ENCODE measurements at places on chromosomes 7 and 10.

DNA sequence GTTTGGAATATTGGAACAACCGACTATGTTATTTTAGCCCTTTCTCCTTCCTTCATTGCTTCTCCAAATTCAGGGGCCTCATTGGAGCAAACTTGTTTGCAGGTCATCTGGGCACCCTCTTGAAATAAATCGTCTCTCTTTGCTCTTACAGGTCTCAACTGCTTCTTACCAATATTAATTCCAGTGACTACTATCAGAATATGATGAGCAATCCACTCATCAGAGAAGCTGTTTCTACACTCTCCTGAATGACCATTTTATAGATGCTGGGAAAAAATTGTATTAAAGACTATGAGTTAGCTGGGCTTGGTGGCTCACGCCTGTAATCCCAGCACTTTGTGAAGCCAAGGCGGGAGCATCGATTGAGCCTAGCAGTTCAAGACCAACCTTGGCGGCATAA, 12.5 kb upstream of the HNRNPF start:
- no peak for DNase-seq

DNA sequence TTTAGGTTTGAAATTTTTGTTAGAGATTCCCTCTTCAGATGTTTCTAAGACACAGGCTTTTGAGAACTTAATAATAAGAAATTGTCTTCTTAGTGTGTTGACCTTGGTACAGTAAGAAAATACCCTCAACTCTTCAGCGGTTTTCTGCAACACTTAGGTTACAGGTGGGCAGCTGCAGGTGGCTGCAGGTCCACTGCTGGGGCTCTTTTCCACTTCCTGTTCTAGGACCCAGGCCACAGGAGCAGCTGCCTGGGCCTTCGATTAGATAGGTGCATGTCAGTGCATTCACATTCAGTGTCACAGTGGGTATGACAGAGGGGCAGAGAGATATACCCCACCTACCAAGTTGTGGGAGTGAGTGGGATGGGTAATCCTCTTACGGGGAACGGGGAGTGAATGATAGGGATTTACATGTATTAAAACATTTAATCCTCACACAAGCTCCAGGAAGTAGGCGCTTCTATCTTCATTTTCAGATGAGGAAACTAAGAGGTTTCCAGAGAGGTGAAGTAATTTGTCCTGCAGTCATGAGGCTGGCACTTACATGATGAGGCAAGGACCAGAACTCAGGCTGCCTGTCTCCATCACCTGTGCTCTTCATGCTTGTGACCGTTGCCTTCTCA, 20.2 kb upstream of the SUV39H2 start:
- no peak for DNase-seq

- DNase-seq, result peak; percentile 60
These were observed 42.9 kb upstream of the TOMM7 start for GRCh38 chr7:22865602-22865960.

GRCh38 chr10:125911990-125912389, 15.6 kb downstream of the FANK1 start:
- DNase-seq, result no peak

DNA sequence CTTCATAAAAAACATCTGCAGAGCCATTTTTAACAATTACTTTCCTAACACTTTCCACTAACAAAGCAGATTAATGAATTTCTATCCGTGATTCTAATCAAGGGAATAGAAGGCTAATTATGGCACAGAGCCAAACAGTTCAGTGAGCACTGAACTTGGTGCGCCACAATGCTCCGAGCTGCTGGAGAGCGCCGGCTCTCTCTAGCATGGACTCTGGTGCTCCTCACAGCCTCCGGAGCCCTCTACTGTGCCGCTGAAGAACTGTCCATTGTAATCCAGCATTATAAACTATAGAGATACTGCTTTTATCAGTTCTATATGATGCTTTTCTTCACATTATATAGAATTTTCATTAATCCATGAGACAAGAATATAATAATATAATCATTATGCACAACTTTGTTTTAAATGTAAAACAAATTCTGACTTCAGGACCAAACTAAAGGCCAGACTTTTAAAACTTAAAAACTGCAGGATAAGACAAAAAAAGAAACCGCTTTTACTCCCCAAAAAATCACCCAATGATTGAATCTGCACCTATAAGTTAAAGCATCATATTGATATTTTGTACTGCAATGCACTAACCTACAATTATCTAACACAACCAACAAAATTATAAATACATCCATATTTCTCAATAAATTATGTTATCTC, 123.6 kb downstream of the RNF32 start:
- peak; percentile 52 for DNase-seq

DNA sequence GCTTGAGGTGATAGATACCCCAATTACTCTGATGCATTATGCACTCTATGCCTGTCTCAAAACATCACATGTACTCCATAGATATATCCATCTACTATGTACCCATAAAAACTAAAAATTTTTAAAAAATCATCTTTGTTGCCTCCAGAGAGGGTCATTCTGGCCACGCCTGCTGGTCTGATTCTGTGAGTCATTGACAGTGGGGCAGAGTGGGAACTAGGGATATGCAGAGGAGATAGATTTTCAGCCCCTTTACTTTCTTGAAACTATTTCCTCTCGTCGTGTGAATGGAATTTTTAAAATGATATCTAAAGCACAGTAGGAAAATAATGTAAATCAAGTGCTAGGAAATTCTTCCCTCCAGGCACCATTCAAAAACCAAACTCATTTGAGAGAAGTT, 715.0 kb upstream of the NRP1 start:
- DNase-seq, result no peak

GRCh38 chr7:3013975-3014792, 29.5 kb downstream of the CARD11 start:
- no peak for DNase-seq

DNA sequence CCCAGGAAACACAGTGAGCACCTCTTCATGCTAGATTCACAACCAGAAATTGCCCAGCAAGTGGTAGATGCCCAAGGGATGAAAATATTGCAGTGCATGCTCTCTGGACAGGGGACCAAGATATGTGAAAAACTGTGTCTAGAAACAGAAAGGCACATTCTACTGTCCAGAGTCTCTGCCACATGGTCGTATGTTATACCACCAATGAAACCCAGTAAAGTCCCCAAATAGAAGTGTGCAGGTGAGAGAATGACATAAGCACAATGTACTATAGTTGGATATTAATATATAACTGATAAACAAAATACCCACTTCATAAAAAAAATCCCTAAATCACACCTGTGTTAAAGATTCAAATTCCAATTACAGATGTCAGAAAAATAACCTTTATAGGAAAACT, 43.8 kb downstream of the RASGEF1A start:
- DNase-seq, result no peak

GRCh38 chr10:3972460-3973301, 187.7 kb upstream of the KLF6 start:
- no peak for DNase-seq

DNA sequence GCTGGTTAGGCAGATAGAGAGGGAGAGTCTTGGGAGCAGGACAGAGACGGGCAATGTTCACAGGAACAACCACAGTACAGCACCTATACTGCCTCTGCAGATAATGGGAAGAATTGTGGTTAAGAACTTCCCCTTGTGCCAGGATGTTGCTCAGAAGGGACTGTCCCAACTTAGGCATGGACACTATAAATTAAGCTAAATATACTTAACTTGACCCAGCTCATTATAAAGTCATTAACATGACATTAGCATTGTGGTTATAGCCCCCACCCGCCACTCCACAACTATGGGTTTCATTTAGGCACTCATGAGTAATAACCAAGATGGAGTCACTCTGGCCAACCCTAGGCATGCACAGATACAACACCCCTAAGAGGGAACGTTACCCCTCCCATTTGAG, 310.9 kb upstream of the NRG3 start:
- DNase-seq, result no peak

GRCh38 chr10:125871338-125871737, 9.8 kb downstream of the DHX32 start:
- no peak for DNase-seq

- no peak for DNase-seq
These were observed 778.5 kb downstream of the NRG3 start for GRCh38 chr10:82653244-82654155.

DNA sequence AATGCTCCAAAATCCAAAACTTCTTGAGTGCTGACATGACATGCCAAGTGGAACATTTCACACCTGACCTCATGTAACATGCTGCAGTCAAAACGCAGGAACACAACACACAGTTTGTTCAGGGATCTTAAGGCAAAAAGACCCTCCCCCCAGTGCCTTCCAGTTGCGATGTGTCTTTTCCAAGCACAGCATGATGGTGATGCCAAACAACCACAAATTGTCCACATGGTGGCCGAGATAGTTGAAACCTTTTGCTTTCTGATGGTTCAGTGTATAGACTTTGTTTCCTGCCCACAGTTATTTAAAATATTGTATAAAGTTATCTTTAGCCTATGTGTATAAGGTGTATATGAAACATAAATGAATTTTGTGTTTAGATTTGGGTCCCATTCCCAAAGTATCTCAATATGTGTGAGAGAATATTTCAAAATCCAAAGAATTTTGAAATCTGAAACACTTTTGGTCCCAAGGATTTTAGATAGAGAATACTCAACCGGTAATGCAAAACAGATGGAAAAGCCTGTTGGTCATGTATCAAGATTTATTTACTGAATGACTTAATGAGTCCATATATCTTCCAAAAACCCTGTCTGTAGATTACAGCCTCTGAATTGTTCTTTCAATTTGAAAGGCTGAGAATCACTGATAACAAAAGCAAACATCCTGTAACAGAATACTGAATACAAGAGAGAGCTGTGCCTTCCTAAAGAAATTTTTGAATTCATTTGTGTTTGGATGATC, 93.4 kb upstream of the OIT3 start:
- no peak for DNase-seq

- no peak for DNase-seq
These were observed 93.4 kb downstream of the RNF216 start for GRCh38 chr7:5687936-5688630.

DNA sequence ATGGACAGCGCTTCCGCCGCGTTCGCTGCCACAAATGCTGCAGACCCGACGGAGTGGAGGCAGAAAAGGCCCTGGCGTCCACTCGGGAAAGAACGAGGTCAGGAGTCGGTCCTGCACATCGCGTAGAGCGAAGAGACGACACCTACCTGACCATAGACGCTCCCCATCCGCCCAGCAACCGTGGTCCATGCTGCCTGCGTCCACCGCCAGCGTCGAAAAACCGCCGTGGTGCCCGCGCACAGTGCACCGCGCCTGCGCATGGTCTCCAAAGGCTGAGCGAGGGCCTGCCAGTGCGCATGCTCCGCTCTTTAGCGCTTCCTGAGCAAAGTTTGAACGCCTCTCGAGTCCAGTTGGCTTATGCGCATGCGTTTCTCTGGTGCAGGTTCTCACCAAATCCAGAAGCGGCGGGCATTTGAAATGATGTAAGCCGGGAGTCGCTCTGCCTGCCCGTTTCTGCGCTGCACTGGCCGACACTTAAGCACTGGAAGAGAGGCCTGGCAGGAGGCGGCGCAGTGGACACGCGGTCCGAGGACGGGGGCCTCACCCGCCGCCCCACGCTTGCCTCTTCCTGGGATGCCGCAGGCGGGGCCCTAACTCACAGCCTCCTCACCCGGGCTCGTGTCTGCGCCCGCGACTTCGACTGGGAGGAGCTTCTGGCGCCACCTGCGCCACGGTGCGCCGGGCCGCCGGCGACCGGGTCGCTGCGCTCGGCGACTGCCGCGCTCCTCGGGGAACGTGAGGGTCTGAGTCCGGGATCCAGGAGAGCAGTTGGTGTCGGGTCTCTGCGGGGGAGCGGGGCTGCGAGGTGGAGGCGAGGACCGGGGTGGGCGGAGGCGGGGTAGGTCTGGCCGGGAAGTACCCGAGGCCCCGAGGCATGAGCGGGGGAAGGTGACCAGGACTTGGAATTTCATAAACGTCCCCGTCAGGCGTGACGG, at the start of gene FAM24B:
Gene FAM24B (minus strand): TSS at position 243 of the 935 bp plus-strand sequence. CDS start 29,066 bp downstream, outside the sequence.
- DNase-seq, result peak; percentile 99

GRCh38 chr7:131849472-131849871, 293.0 kb upstream of the PODXL start:
- no peak for DNase-seq

GRCh38 chr10:111887266-111887665, 296.3 kb downstream of the GPAM start:
- no peak for DNase-seq

DNA sequence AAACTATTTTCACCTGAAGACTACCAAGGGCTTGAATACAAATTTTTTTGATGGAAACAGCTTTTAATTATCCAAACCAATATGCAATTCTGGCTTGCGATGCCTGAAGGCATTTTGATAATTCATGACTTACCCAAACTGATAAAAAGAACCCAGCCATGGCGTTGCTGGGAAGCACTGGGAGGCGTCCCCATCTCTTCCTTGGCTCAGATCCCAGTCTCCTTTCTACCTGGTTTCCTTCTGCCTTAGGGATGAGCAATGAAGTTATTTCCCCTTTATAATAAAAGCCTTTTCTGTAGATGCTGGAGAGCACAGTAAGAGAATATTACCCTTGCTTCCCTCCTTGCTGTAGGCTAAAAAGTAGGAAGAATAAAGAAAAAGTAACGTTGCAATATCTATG, 129.1 kb upstream of the ANK3 start:
- DNase-seq, result no peak

GRCh38 chr10:122464586-122464985, 3.2 kb downstream of the HTRA1 start:
- DNase-seq, result no peak

- no peak for DNase-seq
These were observed 427.8 kb downstream of the ARL4A start for GRCh38 chr7:13115157-13115772.

- DNase-seq, result no peak
These were observed 104.1 kb downstream of the LHPP start for GRCh38 chr10:124565565-124566221.

DNA sequence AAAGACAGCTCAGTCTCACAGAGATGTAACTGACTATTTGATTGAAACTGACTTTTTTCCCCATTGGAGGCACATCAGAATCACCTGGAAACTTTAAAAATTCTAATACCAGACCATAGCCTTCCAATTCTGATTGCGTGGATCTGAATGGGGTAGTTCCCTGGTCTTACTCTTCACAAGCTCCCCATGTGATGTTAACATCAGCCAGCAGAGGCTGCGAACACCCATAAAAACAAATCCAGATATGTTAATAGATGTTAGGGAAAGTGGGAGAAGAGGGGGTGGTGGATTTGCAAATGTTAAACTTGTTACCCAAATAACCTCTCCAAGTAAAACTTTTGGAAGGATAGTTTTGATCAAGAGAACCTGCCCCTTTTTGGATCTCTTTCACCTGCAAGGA, 1133.4 kb downstream of the CNTNAP2 start:
- DNase-seq, result no peak

DNA sequence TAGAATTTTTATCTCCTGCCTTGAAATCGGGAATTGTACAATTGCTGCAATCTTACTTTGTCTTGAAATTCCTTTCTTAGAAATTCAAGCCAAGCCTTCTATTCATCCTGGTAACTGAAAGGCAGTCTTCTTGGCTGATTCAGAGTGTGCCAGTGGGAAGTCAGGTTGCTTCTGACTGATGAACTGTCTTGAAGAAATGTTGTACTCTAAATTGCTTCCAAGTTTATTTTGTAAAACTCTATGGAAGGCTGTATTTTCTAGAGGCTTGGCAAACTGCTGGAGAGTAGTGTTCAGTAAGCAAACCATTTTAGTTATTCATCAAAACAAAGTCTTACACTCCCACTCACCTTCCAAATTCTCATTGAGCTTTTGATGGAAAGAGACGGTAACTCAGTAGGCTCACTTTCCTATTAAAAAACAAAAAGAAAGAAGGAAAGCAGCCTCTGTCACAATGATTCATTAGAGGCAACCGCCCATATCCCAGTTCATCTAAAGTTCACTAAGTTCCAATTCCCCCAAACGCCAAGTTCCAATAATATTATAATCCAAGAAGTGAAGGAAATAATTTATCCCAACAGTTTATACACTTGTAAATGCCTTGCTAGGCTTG, 187.9 kb upstream of the MALRD1 start:
- DNase-seq, result no peak
